ENCODE measurements at places on chromosomes 2 and 18.

GRCh38 chr2:13308989-13309388 lies 592.3 kb downstream of the TRIB2 start:
- DNase-seq, result no peak

DNA sequence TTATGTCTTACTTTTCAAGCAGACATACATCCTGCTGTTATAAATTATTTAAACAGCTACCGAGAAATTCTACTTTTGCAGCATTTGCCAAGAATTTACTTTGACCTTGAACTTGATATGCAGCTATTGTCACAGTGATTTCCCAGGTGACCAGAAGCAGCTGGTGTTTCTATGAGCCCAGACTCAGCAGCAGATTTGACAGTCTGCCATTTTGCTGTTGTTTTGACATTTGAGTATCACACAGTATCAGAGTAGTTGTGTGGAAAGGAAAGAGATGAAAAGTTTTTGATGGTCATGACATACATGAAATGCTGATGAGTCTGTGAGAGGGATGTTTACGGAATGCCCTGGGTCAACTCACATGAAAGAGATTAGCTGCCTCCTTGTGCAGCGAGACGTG lies 6.6 kb upstream of the CCDC195 start:
- no peak for DNase-seq

GRCh38 chr2:208010506-208010905 lies 14.8 kb downstream of the PLEKHM3 start:
- no peak for DNase-seq

DNA sequence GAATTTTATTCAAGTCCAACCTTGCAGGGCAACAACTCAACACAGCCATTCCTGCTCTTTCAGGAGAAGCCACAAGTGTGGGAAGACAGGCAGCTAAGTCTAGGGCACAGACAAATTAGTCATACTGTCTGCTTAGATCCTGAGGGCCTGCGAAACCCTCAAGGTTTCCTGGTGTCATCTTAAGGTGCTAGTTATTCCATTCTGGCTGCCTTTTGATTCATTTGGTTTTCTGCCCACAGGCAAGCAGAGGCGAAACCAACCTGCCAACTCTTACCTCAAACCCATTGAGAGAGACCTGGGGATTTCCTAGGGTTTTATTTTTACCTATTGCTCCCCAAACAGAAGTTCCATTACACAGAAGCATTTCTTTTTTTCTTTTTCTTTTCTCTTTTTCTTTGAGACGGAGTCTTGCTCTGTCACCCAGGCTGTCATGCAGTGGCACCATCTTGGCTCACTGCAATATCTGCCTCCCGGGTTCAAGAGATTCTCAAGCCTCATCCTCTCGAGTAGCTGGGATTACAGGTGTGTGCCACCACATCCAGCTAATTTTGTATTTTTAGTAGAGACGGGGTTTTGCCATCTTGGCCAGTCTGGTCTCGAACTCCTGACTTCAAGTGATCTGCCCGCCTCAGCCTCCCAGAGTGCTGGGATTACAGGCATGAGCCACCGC lies 23.7 kb upstream of the SCYGR1 start:
- DNase-seq, result no peak

- DNase-seq, result no peak
Measured at GRCh38 chr2:54735636-54736035, 12.2 kb downstream of the EML6 start.

GRCh38 chr2:164843346-164843911 lies 1.8 kb upstream of the COBLL1 start:
- DNase-seq, result no peak

GRCh38 chr2:234931371-234931770 lies 20.4 kb upstream of the SH3BP4 start:
- no peak for DNase-seq

- no peak for DNase-seq
Measured at GRCh38 chr2:1588978-1589621, 155.2 kb downstream of the PXDN start.

- no peak for DNase-seq
Measured at GRCh38 chr2:238728330-238729260, 119.3 kb upstream of the TWIST2 start.

- no peak for DNase-seq
Measured at GRCh38 chr2:102487761-102488462, 14.9 kb downstream of the SLC9A4 start.

GRCh38 chr2:164436131-164436530 lies 185.2 kb downstream of the GRB14 start:
- DNase-seq, result no peak

GRCh38 chr2:32237996-32238395 lies 26.7 kb downstream of the NLRC4 start:
- no peak for DNase-seq

DNA sequence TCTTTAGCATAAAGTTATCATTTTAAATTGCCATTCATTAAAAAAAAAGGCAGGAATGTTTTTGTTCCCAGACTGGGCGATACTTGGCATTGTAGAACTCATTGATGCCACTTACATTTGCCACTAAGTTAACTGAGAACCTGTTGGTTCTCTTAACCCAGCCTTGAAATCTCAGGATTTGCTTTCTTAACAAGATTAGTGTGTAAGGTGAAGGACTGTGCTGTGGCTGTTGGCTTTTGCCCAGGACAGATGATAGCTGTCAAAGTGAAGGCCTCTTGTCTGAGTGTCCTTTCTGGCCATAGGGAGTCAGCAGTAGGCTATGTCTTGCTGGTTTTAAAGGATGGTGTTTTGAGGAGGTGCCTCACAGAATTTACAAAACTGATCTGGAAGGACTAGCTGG lies 2.6 kb downstream of the DPYSL5 start:
- no peak for DNase-seq

DNA sequence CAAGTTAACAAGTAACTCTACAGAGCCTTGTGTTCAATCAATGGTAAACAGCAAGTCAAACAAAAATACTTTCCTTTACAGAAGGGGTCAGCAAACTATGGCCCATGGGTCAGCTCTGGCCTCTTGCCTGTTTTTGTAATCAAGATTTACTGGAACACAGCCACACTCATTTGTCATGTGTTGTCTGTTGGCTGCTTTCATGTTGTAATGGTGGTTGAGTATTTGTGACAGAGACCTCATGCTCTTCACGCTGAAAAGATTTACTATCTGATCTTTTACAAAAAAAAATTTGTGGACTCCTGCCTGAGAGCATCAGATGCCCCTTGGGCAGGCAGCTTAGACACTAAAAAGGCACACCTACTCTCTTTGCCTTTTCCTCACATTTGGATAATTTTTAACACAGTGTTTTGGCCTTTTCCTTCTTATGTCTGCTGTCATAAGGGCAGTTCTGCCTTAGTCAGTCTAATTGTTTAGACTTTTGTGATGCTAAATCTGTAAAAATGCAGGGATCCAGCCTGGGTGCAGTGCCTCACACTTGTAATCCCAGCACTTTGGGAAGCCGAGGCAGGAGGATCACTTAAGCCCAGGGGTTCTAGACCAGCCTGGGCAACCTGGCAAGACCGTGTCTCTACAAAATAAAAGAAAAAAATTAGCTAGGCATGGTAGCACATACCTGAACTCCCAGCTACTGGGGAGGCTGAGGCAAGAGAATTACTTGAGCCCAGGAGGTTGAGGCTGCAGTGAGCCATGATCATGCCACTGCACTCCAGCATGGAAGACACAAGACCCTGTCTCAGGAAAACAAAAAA lies 18.3 kb downstream of the IL1B start:
- no peak for DNase-seq

GRCh38 chr2:226308986-226309385 lies 490.6 kb downstream of the IRS1 start:
- DNase-seq, result no peak

- DNase-seq, result peak; percentile 49
Measured at GRCh38 chr2:63950414-63950813, 68.8 kb downstream of the VPS54 start.

DNA sequence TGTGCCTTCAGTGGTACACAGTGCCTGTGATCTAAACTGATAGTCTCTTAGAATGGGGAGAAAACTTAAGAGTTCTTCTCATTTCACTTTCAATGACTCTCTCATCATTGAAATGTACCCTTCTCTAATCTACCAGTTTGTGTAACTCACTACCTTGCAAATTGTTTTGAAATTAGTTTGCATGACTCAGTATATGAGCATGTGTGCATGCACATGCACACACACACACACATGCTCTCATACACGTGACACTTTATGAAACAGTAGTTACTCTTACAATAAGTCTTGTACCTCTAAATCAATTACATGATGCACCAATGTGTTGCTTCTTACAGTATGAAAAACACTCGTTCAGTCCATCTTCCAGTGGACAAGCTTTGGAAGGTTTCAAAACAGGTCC lies 10.6 kb downstream of the LYPD6B start:
- DNase-seq, result no peak

GRCh38 chr2:84686783-84687476 lies 170.6 kb downstream of the DNAH6 start:
- DNase-seq, result no peak

- peak; percentile 65 for DNase-seq
Measured at GRCh38 chr2:238231251-238231793, 8.5 kb downstream of the HES6 start.

GRCh38 chr2:230861552-230862255 lies 3.0 kb upstream of the ITM2C start:
- no peak for DNase-seq
